M059J (cell line): ENCODE measurements at places on chromosomes 16 and 17.

- DNase-seq = peak; percentile 89
Observed at GRCh38 chr17:78962345-78962983, 17.3 kb downstream of the LGALS3BP start.

DNA sequence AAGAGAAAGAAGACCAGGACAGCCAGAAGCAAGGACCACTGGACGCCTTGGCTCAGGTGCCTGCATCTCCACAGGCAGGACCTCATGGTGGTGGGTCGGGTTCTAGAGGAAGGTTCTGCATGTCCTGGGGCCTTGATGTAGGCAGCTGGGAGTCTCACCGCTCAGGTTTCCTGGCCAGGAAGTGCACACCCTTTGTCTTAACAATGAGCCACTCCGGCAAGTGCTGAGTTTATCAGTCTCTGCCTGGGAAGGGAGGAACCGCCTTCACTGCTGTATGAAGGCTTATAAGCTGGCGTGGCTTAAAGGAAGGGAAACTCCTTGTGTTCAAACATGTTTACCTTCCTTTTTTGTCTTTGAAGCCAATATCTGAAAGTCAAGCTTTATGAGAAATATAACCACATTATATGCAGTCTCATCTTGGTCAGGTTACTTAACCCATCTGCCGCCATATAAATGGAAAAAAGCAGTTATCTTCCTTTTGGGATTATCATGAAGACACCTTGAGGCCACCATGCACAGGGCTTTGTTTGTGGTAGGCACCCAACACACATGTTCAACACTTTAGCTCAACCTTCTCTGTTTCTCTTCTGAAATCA is at the start of gene ST6GALNAC1:
Gene ST6GALNAC1 (minus strand): TSS at position 205 of the 596 bp plus-strand sequence. CDS start 119 bp downstream, at position 86.
- no peak for DNase-seq

DNA sequence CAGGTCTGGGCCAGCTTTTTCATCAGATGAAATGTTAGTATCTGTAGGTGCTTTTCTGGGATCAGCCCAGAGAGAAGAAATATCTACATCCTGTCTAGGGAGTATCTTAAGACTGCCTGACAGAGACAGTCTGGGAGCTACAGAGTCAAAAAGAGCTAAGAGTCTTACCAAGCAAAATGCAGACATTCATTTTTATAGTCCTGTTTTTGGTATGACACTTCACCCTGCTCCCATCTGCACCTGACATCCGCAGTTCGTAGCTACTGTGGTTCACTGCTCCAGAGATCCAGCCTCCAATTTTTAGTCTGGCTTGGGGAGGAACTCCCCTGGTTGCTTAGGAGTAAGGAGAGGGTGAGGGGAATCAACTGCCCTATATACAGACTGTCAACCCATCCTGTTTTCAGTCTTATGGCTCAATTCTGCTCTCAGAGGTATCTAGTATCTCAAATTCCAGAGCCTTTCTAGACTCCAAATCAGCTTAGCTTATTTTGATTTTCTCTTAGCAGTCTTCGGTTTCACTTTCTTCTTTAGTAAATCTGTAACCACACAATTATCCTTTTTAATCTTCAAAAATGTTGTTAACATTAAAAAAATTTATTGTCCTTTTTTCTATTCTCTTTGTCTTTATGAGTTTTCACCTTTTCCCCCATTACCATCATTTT is 97.8 kb downstream of the TMEM100 start:
- DNase-seq = no peak

DNA sequence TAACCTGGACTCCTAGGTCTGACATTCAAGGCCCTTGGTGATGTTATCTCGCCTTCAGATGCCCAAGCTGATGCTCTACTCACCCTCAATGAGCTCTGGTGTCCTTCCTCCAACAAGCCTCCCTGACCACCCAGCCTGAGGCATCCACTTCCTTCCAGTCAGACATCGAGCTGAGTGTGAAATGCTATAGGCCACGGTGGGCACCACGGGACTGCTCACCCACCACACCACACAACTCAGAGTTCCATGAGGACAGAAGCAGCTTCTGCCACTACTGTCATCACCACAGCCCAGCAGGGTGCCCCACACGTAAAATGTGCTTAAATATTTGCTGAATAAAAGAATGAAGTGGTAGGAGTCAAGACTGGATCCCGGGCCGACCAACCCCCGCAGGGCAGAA is 12.0 kb downstream of the CREBBP start:
- no peak for DNase-seq

DNA sequence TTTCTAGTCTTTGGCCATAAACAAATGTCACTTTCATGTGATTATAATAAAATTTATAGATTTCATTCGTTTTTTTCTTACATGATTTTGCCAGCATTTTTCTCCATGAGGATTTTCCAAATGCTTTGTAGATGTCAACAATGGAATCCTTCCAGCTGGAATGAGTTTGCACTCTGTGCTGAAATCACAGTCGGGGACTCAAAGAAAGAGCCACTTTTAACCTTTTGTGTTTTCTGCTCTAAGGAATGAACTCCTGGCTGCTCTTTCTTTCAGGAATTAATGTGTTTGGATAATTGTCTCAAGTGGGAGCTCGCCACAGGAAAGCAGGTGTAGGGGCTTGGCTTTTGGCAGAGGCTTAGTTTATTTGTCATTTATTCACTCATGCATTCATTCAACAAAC is 372.3 kb upstream of the SALL1 start:
- peak; percentile 13 for DNase-seq

DNA sequence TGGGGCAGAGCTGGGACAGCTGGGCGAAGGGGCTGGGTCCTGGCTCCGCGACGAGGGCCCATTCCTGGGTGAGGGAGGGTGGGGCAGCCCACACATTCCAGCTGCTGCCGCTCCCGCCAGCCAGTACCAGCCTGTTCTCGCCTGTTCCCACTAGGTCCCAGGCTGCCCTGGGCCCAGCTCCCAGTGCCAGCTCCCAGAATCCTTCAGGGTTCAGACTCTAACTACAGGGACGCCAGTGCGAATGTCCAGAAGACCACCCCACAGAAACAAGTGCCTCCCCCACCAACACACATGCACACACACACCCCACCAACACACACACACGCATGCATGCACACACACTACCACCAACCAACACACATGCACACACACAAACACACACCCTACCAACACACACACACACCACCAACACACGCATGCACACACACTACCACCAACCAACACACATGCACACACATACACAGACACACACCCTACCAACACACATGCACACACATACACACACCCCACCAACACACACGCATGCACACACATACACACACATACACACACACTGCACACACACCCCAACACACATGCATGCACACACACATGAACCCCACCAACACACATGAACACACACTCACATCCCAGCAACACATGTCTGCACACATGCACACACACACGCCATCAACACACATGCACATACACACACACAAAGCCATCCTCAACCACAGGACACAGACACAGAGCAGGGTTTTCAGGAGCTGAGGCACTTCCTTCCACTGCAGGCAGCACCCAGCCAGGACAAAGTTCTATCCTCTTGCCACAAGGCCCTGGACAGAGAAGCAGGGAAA is 27.5 kb upstream of the KRT17 start:
- DNase-seq = no peak

DNA sequence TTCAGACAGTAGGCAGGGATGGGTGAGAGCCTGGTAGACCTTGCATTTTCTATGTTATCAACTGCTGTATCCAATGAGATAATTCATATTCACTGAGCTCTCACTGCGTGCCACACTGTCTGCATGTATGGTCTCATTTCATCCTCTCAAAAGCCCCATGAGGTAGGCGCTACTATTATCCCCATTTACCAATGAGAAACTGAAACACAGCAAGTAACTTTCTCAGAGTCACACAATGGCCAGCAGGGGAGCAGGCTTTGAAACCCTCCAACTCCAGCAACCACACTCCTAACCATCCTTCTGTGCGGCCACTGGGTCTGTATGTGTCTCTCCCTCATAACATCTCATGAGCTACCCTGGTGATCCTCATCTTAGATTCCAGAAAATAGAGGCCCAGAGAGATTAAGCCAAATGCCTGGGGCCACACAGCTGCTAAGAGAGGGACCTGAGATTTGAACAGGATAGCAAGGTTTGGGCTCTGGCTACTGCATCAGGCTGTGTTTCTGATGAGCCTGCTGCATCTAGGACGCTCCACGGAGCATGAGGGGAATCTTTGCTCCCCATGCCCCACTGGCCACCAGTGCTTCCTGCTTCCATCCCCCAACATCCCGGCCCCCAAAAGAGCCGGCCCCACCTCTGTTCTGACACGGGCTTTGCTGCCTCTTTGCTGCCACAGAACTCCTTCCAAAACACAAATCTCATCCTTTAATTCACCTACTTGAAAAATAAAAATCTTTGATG is 3.2 kb downstream of the CCR7 start:
- no peak for DNase-seq

DNA sequence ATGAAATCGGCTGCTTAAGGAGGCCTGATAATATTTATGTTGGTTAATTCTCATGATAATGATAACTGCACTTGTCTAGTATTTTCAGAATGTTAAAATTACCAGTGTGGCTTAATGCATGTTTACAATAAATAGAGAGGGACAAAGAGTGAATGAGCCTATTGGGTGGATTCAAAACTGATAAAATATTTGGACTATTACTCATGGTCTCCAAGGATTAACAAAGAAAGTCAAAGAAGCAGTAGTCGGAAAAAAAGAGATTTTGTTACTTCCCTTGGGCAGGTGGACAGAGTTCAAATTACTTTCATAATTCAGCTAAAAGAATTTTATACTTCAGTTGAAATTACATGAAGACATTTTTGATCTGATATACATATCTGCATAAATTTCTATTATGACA is 258.2 kb upstream of the PMFBP1 start:
- peak; percentile 58 for DNase-seq

GRCh38 chr17:64357191-64357981 is 33.3 kb downstream of the PECAM1 start:
- DNase-seq = peak; percentile 91

DNA sequence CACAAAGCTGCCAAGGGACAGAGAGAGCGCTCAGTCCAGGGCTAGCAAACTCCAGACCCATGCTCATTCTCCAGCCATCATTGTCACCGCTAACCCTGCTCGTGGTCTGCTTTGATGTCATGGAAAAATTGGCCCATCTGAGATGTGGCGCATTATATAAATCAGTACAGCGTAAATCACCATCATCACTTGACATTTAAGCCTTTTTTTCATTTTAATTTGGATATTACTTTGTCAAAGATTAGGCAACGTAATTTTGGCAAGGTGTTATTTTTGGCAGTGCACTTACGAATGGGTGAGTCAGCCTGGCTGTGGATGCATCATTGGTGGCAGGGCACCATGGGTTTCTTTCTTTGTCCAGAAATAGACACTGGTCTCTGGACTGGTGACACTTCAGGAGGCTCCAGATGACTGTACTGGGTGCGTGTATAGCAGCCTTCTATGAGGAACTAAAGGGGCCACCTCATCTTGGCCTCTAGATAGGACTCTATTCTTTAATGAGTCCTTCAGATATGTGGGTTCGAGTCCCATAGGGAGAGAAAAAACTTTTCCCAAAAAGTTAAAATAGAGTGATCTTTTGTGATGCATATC is 166.3 kb downstream of the MSI2 start:
- DNase-seq = peak; percentile 89

- DNase-seq = no peak
Observed at GRCh38 chr17:13067629-13068303, 49.9 kb upstream of the ELAC2 start.

DNA sequence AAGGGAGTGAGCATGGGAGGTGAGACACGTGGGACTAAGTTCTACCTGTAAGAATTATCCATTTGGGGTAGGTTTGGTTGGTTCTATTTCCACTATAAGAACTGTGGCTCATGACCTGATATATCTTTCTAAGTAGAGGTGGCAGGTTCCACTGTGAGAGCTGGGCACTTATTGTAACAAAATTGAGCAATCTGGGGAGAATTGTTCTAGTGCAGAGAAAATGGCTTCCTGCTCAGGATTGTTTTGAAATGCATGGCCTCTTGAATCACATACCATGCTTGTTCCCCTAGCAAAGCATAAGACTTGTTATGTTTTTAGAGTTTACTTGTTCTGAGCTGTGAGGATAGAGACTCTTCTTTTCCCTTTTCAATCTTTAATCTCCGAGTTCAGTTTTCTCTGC is 125.9 kb downstream of the MAP2K6 start:
- DNase-seq = no peak

GRCh38 chr17:27776882-27777624 is 23.3 kb downstream of the NOS2 start:
- peak; percentile 62 for DNase-seq

DNA sequence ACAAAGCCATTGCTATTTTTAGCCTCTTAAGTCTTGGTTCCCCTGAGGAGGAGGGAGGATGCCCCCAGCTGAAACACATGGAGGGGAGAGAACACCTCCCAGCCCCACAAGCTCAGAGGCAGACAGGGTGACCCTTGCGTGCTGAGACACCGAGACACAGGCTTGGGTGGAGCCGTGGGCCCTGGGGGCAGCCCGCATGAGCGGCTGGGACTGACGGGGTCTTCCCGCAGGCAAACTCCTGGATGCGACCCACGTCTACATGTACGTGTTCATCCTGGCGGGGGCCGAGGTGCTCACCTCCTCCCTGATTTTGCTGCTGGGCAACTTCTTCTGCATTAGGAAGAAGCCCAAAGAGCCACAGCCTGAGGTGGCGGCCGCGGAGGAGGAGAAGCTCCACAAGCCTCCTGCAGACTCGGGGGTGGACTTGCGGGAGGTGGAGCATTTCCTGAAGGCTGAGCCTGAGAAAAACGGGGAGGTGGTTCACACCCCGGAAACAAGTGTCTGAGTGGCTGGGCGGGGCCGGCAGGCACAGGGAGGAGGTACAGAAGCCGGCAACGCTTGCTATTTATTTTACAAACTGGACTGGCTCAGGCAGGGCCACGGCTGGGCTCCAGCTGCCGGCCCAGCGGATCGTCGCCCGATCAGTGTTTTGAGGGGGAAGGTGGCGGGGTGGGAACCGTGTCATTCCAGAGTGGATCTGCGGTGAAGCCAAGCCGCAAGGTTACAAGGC is 9.8 kb downstream of the SLC16A3 start:
- DNase-seq = no peak

DNA sequence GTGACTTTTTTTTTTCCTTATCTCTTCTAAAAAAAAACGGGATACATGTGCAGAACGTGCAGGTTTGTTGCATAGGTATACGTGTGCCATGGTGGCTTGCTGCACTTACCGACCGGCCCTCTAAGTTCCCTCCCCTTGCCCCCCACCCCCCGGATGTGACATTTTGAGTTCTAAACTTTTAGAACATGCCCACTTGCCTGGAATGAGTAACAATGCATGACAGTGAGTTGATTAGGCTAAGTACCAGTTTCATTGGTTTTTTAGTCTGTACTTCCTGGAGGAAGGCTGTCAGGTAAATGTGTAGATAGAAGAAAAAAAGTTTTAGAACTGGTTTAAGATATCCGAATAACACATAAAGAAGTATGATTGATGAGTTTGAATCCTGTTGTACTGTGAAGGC is 4.0 kb downstream of the BPTF start:
- no peak for DNase-seq

- DNase-seq = no peak
Observed at GRCh38 chr17:601244-601925, 113.3 kb downstream of the VPS53 start.
